Stimulated activated CD4-positive, alpha-beta T cell treated with anti-CD3 and anti-CD28 coated beads, TNF-alpha, amount 100 ng/mL, for 48 hours (primary cell): ENCODE measurements at places on chromosomes 13 and 19.

DNA sequence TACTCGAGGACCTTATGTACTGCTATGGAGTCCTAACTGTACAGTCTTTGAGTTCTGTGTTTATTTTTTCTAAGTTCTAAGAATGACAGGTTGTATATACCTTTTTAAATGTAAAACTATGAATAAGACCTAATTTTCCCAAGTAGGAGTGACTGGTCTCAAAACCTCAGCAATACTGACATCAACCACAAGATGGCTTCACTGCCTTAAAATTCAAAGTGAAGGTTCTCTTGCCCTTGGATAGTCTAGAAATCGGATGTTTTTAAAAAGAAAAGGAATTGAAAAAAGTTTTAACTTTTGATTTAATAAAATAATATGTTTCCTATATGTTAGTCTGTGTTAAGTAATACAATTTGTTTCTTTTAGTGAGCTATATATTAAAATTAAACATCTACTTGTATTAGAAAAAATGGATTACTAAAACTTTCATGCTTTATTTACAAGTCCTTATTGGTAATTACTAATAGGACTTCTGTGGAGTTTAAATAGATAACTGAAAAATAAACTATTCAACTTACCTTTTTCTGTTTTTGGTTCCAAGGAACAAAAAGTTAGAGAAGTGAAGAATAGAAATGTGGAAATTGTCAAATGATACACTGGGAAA lies 52.0 kb downstream of the TDRD3 start:
- DNase-seq, result no peak

DNA sequence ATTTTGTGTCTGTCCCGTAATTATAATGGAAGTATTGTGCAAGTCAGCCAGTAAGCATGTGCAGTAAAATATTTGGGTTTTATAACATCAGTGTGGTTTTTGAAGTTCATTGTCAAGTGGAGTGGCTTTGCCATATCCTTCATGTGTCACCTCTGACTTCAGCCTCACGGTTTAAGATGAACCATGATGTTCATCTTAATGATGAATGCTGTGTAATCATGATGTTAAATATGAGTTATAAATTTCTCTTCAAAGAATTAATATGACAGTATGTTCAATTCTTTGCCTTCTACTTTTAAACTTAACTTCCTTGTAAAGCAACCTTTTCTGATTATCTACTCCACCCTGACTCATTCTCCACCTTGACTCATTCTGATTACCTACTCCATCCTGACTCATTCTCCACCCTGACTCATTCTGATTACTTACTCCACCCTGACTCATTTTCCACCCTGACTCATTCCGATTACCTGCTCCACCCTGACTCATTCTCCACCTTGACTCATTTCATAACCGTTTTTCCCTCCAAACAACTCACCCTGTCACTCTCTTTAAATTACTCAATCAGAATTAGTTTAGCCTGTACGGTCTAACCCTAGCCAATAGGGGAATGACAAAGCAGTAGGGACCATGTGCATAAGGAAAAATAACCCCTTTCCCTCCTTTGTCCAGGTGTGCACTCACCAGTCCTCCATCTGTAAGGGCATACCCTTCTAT lies 50.3 kb upstream of the ANKRD10 start:
- peak; percentile 20 for DNase-seq

- no peak for DNase-seq
Measured at GRCh38 chr13:60311527-60311926, 85.5 kb upstream of the TDRD3 start.

GRCh38 chr19:18450931-18451836 lies 13.3 kb upstream of the ISYNA1 start:
- DNase-seq, result peak; percentile 84

GRCh38 chr13:34733721-34734120 lies 208.3 kb upstream of the NBEA start:
- DNase-seq, result no peak

DNA sequence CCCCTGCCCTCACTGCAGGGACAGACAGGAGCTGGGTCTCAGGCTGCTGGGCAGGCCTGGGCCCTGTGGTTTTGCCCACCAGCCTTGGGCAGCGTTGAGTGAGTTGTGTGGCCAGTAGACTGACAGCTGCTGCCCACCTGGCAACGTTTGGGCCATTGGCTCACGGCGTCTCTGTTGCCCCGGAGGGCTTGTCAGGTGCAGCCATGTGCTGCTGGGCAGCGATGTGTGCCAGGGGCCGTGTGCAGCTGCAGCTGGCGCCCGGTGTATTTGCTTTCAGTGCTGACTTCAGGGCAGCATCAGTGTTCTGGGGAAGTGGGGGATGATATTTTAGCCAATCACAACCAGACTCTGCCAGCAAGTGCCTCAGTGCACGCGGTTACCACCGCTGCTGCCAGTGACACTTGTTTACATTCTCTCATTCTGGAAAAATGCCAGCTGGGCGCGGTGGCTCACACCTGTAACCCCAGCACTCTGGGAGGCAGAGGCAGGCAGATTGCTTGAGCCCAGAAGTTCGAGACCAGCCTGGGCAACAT lies 10.6 kb downstream of the FZR1 start:
- DNase-seq, result no peak

DNA sequence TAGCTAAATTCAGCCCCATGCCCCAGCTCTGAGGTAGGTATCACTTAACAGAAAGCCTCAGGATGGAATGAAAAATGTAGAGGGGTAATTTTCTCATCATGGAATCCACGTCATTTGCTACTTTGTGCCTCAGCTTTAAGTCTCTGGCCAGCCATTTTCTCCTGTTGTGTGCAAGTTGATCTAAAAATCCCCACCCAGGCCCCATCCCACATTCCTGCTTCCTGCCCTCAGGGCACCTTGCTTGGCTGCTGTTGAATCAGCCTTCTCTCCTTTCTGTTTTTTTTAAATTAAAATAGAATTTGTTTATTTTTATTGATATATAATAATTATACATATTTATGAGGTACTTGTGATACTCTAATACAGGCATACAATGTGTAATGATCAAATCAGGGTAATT lies 179.9 kb upstream of the TSHZ3 start:
- DNase-seq, result no peak

- DNase-seq, result no peak
Measured at GRCh38 chr13:41700790-41701310, 243.5 kb downstream of the RGCC start.

DNA sequence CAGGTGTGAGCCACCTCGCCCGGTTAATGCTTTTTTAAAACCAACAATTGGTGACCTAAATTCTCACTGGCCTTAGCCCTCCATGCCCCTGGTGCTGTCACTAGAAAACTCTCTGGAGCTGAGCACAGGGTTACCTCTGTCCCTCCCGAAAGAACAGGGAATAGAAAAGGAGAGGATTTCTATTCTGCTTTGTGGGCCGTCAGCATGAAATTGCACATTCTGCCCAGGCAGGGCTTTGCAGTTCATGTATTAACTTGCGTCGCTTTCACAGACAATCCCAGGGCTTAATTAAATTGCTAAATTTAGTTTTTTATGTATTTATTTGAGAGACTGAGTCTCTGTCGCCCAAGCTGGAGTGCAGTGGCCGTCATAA lies 583 bp upstream of the ZNF480 start:
- no peak for DNase-seq

GRCh38 chr19:49116544-49116943 lies 2.4 kb downstream of the LIN7B start:
- no peak for DNase-seq

DNA sequence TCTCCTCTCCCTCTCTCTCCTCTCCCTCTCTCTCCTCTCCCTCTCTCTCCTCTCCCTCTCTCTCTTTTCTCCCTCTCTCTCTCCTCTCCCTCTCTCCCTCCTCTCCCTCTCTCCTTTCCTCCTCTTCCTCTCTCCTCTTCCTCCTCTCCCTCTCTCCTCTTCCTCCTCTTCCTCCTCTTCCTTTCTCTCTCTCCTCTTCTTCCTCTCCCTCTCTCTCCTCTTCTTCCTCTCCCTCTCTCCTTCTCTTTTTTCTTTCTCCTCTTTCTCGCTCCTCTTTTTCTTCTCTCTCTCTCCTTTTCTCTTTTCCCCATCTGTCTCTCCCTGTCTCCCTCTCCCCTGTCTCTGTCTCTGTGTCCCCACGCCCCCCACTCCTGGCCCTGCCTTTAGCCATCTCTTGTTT lies 136.7 kb downstream of the GGACT start:
- DNase-seq, result no peak

- DNase-seq, result no peak
Measured at GRCh38 chr13:112772539-112772909, 82.7 kb downstream of the ATP11A start.

DNA sequence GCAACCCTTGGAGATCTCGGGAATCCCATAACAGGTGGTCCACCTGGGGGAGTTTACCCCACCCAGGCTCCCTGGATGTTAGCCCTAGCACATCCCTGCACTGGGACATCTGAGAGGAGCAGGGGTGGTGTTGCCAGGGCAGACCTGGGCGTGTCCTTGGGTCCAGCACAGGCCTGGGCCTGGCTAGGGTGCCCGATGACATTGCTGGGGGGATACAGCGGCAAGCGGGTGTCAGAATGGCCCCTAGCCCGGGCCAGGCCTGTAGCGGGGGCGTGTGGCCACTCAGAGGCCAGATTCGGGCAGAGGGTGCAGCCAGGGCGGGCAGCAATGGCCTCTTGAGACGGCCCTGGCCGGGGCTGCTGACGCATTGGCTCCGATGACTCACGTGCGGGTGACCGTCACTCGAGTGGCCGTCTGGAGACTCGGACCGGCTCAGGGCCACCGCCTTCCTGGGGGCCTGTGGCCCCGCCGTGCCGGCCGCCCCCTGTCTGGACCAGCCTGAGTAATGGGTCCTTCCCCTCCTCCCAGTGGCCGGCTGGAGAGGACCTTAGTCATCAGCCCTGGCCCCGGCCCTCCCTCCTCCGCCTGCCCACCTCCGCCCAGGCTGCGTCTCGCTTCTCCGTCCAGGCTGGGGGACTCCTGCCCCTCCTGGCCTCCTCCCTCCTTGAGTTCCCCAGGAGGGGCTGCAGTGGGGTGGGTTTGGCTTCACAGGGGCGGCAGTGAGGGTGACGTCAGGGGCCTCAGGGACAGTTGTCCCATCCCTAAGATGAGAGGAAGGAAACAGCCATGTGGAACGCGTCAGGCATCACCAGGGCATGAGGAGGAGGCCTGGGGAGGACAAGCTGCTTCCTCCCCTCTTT lies 23.2 kb upstream of the CRTC1 start:
- DNase-seq, result no peak

DNA sequence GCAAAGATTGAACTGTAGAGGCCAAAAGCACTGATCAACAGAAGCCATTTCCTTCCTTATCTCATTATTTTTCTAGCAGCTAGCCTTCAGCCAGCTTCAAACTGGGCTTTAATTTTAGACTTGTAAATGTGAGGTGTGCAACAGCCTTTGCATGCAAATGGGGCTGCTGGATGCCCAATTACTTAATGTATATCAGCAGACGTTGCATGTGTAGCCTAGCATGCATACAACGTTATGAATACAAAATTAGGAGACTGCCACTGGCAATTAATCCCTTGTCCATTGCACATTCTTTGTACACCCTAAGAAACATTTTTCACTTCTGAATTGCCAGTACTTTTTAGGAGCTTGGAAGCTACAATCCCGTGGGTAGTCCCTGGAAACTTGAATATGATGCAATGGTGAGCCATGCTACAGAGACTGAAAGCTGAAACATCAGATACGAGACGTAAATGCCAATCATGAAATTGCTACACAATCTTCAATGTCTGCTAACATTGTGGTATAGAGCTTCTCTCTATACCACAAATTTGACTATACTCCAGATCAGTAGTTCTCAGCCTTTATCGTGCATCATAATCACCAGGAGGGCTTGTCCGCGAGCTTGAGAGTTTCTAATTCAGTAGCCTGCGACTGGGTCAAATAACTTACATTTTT lies 20.2 kb downstream of the EPSTI1 start:
- DNase-seq, result no peak

GRCh38 chr19:6161271-6161850 lies 25.9 kb downstream of the ACSBG2 start:
- DNase-seq, result no peak

GRCh38 chr13:95385798-95386197 lies 84.5 kb upstream of the ABCC4 start:
- DNase-seq, result no peak

DNA sequence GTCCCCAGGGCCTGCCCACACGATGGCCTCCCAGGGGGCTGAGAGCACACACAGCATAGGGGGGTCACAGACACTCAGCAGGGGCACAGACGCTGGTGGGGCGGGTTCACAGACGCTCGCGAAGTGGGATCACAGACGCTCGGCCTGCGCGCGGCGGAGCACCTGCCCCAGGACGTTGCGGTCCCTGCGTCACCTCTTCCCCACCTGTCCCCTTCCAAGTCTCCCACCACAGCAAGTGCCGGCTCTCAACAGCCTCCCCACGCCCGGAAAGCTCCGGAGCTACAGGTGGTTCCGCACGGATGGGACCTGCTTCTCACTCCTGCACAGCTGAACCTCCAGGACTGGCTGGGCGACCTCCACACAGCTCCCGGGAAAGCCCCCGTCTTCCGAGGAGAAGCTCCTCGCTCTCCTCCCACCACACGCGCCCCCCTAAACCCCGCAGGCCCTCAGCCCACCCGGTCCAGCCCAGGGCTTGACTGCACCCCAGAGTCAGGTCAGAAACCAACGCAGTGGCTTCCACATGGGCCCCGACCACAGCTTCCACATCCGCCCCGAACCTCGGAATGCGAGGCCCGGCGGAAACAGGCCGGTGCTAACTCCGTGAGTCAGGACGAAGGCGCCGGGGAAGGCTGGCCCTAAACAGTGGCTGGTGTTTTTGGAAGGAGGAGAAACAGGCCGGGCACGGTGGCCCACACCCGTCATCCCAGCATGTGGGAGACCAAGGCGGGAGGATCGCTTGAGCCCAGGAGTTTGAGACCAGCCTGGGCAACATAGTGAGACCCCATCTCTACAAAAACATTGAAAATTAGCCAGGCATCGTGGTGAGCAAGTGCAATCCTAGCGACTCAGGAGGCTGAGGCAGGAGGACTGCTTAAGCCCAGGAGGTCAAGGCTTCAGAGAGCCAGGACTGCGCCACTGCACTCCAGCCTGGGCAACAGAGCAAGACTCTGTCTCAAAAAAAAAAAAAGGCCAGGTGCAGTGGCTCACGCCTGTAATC lies 16.5 kb downstream of the BTBD2 start:
- no peak for DNase-seq

DNA sequence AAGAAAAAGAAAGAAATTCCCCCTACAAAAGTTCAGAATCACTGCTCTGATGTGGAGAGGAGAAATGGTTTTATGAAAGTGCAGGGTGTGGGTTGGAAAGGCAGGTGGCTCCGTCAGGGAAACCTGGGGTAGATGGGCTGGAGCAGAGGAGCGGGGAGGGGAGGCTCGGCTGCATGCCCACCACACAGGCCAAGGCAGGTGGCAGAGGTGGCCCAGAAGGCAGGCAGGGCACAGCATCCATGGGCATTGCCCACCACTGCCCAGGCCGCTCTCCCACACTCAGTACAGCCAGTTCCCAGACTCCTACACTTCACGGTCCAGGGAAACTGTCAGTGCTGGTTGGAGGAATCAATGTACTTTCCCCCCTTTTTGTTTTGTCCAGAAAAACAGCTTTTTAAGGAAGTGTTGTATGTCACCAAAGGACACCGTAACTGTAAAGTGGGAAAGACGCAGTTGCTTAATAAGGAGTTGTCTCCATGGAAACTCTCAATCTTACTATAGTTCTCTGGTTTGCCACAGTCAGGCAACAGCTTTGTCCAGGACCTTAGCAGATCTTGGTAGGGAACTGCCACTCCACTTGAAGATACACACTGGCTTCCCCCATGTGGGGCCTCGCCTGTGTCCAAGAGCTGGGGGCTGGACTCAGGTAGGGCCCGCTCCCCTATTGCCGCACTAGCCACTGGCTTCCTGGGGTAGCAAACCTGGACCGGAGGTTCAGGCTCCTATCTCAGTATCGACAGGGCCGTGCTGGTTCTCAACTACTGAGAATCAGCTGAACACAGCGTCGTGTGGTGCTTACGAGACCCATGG lies 82.9 kb downstream of the RAB20 start:
- DNase-seq, result no peak

- DNase-seq, result no peak
Measured at GRCh38 chr13:39909634-39910033, 254.2 kb downstream of the COG6 start.
